ENCODE measurements at places on chromosomes 11 and 22.
A peak's percentile ranks its signal among the peaks of the same experiment; 100 is the strongest.

DNA sequence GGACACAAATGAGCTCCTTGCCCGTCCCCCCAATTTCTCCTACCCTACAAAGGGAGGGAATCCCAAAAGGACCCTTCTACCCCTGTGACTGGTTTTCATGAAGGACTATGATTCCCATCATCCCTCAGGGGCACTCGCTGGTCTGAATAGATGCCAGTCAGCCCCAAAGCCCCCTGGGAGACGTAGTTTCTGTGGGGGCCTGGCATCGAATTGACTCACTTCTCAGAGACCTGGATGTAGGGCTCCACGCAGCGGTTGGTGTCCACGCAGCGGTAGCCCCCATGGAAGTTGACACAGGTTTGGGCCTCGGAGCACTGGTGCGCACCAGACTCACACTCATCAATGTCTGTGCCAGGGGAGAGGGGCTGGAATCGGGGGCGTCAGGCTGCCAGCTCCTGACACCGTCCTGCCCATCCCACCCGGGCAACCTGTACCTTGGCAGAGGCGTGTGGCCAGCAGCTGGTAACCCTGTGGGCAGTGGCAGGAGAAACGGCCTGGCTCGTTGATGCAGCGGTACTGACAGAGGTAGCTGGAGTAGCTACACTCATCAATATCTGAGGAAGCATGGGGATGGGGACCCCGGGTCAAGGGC lies 4.4 kb downstream of the EFEMP2 start:
- DNase-seq = no peak

GRCh38 chr11:58609723-58610122 lies 12.7 kb upstream of the CNTF start:
- DNase-seq = no peak

DNA sequence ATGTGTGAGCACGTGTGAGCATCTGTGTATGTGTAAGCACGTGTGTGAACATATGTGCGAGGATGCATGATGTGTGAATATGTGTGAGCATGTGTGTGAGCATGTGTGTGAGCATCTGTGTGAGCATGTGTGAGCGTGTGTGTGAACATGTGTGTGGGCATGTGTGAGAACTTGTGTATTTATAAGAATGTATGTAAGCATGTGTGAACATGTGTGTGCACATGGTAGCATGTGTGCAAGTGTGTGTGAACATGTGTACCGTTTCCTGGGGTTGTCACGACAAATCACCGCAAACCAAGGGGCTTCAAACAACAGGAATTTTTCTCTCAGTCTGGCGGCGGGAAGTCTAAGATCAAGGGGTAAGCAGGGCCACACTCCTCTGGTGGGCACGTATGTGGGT lies 238.3 kb downstream of the CTTN start:
- DNase-seq = no peak

DNA sequence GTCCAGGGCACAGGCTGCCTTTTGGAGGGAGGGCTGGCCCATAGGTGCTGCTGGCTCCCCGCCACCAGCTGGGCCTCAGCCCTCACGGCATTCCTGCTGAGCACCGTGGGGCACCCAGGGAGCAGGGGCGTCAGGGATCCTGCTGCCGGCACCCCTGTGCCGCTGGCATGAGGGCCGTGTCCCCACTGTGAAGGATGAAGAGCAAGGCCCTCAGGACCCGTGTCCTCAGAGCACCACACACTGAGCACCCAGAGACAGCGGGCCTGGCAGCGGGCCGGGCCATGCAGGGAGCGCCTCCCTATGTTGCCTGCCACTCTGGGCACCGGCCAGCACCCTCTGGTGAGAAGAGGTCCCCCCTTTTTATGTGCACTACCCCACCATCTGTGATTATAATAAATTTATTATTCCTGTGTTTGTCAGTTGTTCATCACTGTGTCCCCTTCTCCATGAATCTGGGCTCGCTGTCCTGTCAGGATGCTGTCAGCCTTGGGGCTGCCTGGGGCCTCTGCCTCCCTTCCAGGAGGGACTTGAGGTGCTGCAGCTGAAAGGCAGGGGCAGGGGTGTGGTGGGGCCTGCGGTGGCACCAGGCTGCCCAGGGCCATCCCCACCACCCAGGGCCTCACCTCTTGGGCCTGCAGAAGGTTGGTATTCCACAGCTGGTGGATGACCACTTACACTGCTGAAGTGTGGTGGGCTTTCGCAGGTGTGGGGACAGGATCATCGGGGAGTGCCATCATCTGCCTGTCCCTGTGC lies 80.0 kb downstream of the MED15 start:
- DNase-seq = no peak

DNA sequence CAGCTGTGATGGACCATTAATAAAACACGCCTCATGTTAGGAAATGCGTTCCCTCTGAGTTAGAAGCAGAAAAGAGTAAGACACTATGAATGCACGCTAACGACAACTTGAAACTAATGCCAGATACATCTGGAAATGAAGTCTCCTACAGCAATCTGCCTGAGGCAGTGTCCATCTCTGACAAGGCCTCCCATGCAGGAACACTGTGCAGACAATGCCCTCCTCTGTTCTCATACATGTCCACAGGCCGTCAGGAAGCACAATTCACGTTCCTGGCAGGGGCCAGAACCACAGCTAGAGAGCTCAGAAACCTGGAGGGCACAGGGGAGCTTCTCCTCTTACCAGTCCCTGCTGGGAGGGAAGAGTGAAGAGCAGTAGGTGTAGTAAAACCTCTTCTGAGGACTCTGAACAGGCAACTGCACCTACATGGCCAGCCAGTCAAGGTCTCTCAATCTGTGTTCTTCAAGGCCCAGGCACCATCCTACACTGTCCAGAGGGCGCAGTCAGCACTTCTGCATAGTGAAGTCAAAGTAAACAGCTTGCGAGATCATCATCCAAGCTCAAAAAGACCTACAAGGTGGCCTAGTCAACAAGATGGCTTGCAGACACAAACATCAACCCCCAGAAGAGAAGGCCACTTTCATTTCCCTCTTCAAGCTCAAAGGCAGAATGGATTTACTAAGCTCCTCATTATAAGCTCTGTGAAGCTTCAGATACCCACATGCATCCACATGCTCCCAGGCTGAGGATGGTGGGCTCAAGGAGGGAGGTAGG lies 41.5 kb upstream of the CYP2D6 start:
- DNase-seq = no peak

- no peak for DNase-seq
These were observed 47.2 kb downstream of the MCHR1 start for GRCh38 chr22:40726514-40726913.

GRCh38 chr22:16824716-16825687 lies at the start of gene XKR3:
Gene XKR3 (minus strand): TSS chr22:16825411. CDS start chr22:16808073, 17,338 bp downstream.
- DNase-seq = peak; percentile 2

DNA sequence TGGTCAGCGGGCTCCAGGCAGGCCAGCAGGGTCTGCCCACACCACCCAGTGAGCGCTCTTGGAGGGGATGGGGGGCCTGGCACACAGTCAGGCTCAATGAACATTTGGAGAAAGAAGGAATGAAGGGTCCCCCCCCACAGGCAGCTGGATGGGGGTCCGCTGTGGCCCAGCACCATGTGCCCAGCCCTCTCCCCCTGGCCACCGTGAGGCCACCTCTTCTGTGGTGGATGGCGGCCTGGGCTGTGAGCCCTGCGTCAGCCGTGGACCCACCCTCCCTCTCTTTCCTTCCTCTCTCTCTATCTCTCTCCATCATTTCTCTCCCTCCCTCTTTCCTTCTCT lies 35.1 kb upstream of the MUC5AC start:
- DNase-seq = no peak

DNA sequence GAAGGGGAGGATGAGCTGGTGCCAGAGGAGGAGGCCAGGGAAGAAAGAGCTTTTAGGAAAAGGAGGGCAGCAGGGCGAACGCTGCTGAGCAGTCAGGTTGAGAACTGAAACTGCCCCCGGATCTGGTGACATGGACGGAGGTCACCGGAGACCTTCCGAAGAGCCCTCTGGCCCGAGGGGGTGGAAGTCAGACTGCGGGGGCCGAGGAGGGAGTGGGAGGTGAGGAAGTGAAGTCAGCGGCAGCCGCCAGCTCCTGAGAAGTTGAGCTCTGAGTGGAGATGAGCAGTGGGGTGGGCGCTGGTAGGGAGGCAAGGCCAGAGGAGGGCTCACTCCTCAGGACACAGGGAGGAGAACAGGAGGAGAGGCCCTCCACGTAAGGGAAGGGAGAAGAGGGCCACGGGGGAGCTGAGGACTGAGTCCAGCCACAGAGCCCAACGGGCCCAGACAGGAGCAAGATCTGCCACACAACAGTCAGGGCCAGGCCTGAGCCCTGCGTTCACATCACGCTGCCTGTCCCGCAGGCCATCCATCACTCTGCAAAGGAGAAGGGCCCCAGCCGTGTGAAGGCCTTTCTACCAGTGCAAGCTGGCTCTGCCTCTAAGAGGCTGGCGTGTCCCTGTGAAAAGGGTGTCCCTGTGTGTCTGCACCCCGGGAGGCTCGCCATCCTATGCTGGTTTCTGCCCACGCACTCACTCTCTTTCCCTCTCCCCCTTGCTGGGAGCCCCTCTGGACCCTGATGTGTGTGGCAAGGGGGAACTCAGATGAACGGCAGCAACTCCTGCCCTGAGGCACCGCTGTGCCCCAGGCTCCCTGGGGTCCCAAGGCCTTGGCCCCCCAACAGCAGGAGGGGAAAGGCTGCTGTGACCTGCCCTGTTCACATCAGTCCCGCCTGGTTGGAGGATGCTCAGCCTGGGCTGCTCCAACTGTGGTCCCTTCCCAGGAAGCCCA lies 19.0 kb upstream of the LRRC32 start:
- no peak for DNase-seq

DNA sequence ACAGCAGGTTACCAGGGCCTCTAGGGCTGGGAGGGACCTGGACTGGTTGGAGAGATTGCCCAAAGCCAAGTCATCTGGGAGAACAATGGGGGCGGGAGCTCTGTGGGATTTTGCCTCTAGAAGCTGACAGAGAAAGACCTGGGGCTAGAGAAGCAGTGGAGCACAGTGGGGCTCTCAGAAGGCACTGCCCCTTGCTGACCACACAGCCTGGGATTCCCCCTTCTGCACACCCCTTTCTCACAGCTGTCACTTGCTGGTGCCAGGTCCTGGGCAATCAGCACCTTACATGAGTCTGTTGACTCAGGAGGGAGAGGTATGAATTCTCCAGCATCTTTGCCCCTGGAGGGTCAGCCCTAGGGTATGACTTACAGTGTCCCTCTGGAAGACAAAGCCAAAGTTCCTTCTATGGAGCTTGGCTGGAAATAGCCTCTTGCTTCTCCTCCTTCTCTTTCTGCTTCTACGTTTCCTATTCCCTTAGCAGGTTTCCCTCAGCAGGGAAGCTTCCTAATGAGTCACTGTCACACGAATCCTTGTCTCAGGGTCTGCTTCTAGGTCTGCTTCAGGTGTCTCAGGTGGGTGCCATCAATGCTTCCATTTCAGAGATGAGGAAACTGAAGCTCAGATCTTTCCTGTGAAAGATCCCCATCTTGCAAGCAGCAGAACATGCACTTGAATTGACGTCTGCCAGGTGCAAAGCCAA lies 27.0 kb downstream of the GDPD5 start:
- peak; percentile 25 for DNase-seq

GRCh38 chr22:41499624-41500280 lies 30.8 kb downstream of the ACO2 start:
- DNase-seq = no peak

DNA sequence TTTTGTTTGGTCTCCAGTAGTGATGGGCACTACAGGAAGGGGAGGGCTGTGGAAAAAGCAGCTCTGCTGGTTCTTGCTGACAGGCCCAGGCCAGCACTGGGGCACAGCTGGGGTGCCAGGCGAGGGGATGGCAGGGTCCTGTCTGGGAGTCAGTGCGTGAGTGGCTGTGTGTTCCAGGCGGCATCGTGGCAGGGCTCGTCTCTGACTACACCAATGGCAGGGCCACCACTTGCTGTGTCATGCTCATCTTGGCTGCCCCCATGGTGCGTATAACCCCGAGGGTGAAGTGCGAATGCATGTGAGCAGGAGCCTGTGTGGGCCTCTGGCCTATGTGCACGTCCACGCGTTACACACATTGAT lies 20.9 kb downstream of the SLC37A2 start:
- DNase-seq = no peak

- no peak for DNase-seq
These were observed 25.2 kb downstream of the C11orf96 start for GRCh38 chr11:43967661-43968060.

DNA sequence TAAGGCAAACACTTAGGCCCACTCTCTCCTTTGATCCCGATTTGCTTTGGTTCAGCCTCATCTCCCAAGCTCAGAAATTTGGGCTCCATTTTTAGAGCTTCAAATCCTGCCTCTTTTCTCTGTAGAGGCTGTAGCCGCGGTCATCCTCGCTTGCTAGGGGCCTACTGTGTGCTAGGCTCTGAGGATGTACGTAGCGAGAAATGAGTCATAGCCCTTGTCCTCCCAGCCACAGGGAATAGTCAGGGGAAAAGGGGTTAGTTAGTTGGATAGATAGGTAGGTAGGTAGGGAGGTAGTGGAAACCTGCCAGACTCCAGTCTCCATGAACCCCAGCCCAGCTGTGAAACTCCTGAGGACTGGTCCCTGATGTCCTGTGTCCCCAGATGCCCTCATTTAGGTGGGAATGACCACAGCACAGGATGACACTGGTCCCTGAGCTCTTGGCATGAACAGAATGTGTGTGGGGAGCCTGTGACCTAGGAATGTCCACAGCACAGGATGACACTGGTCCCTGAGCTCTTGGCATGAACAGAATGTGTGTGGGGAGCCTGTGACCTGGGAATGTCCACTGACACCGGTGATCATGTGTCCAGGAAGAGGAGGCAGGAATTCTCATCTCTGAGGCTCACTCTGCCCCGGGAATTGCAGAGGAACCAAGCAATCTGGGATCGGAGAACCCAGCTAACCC lies 21.4 kb upstream of the HMOX1 start:
- no peak for DNase-seq

GRCh38 chr22:35986088-35986487 lies 42.5 kb downstream of the RBFOX2 start:
- DNase-seq = peak; percentile 50

GRCh38 chr11:2534957-2535672 lies 90.3 kb downstream of the KCNQ1 start:
- DNase-seq = no peak

- no peak for DNase-seq
These were observed 14.6 kb downstream of the CABP7 start for GRCh38 chr22:29734406-29734805.

DNA sequence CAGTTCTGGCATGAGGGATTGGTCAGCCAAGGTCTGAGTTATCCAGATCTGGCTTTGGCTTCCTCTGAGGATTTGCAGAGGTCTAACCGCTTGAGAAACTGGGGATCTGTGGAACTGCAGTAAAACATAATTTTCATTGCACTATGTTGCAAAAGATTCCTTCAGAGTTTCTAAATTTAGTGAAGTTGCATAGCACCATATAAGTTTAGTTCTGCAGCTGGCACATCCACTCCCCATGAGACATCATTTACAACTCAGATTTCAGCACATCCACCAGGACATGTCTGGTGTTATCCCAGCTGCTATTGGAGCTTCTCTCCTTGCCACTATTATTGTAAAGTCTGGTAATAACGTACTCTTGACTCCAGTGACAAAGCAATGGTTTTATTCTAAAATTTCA lies 181.5 kb downstream of the CWF19L2 start:
- no peak for DNase-seq

GRCh38 chr11:117443266-117444186 lies 115.9 kb downstream of the CEP164 start:
- DNase-seq = peak; percentile 22

Data from adipocyte (in vitro differentiated cells).